GM12892 (cell line): ENCODE measurements at places on chromosomes 12 and 14.

DNA sequence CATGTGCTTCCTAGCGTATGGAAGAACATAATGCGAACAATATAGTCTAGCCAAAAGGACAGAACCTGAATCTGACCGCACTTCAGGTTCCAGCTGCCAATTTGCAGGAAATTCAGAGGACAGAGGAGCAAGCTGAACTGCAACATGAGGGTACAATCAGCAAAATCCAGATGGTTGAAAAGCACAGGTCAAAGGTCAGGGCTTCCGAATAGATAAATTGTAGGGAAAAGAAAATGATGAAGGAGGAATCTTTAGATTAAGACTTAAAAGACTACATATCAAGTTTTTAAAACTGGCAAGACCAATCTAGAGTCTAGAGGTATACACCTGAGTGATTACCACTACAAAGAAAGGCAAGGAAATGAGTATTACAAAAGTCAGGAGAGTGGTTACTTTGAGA, 42.1 kb upstream of the SELPLG start:
- DNase-seq, result no peak

GRCh38 chr12:124906606-124907261, 7.7 kb downstream of the UBC start:
- DNase-seq, result no peak

GRCh38 chr12:70964867-70965510, 44.5 kb upstream of the PTPRR start:
- no peak for DNase-seq

- DNase-seq, result no peak
These were observed 169.9 kb downstream of the PRKD1 start for GRCh38 chr14:29757711-29758233.

- no peak for DNase-seq
These were observed 13.4 kb upstream of the PGF start for GRCh38 chr14:74968811-74969210.
